ENCODE measurements at places on chromosomes 1 and 21. TPM values are rescaled to one million over a fixed set of nuclear protein-coding genes. Genes with fewer than 3 reads are reported as not detected.

- no peaks in the 10 kb centered on the region for H3K36me3 ChIP-seq
- no peak overlapping the region for H3K4me3 ChIP-seq
- H3K4me1 ChIP-seq: no peaks in the 10 kb centered on the region
- no peak overlapping the region for H3K27ac ChIP-seq
Observed at GRCh38 chr1:39091845-39092645, 65.9 kb downstream of the NDUFS5 start.

- peaks cover 4% of the 10 kb centered on the region for H3K4me1 ChIP-seq
- no peaks in the 10 kb centered on the region for H3K27me3 ChIP-seq
- peak overlapping the region; percentile 61 for H3K4me3 ChIP-seq
- no peak for DNase-seq
- H3K27ac ChIP-seq: peak overlapping the region; percentile 90
- no peaks in the 10 kb centered on the region for H3K36me3 ChIP-seq
Observed at GRCh38 chr1:11935057-11935412, 518 bp downstream of the PLOD1 start.

GRCh38 chr21:42343963-42344510 lies 6.8 kb downstream of the TFF2 start:
- no peaks in the 10 kb centered on the region for H3K4me1 ChIP-seq
- H3K27me3 ChIP-seq: no peaks in the 10 kb centered on the region
- H3K4me3 ChIP-seq: no peak overlapping the region
- no peak for DNase-seq

GRCh38 chr21:32812035-32812434 lies 40.5 kb upstream of the PAXBP1 start:
- H3K27me3 ChIP-seq: no peaks in the 10 kb centered on the region
- no peak overlapping the region for H3K27ac ChIP-seq
- DNase-seq: no peak
- H3K4me3 ChIP-seq: no peak overlapping the region

DNA sequence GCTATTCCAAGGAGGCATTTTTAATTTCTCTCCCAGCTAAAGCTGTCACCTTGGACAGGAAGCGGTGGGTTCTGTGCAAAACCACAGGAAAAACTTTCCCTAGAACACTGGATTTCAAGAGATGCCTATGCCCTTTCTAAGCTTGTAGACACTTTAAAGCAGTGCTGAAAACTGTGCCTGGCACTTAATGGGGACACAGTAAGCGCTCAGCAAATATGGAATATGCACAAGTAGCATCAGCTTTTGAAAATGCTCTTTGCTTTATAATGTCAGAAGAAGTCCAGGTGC lies 50.9 kb upstream of the TARBP1 start:
- H3K4me3 ChIP-seq: no peak overlapping the region
- DNase-seq: no peak
- peak overlapping the region; percentile 98 for H3K27ac ChIP-seq
- no peaks in the 10 kb centered on the region for H3K27me3 ChIP-seq
- H3K4me1 ChIP-seq: peaks cover 8% of the 10 kb centered on the region

GRCh38 chr1:3821004-3821403 lies 24.7 kb upstream of the LRRC47 start:
- H3K4me3 ChIP-seq: no peak overlapping the region
- H3K27me3 ChIP-seq: no peaks in the 10 kb centered on the region
- no peak for DNase-seq
- no peaks in the 10 kb centered on the region for H3K36me3 ChIP-seq
- H3K4me1 ChIP-seq: no peaks in the 10 kb centered on the region
- no peak overlapping the region for H3K27ac ChIP-seq

DNA sequence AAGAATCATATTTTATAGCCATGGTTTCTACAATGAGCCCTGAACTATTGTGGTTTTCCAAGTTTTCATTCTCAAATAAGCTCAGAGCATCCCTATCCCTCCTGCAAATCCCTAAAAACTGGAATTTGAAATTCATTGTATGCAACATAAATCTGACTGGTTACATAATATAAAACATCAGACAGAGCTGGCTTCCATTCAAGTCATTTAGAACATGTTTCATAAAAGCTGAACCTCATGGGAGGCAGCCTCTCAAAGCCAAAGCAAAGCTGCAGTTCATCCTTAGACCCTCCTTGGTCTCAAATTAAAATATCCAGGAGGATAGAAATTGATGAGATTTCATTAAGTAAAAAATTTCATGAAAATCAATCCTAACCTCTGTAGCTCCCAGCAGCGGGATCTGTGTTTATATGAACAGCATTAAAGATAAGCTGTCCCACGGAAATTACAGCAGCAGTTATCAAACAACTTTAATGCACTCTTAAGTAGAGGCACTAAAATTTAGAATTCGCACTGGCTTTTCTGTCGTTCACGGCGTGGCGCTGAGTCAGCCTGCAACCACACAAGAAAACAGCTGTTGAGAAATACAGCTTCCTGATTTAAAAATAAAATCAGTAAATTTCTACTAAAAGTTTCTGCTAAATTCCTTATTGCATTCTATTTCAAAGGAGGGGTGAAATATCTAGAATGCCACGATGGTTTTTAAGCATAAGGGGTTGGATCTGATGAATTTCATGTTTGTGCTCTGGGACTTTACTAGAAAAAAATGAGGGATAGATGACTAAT lies 99.9 kb upstream of the TIAM1 start:
- H3K4me1 ChIP-seq: no peaks in the 10 kb centered on the region
- no peaks in the 10 kb centered on the region for H3K36me3 ChIP-seq
- no peak for DNase-seq
- no peaks in the 10 kb centered on the region for H3K27me3 ChIP-seq

DNA sequence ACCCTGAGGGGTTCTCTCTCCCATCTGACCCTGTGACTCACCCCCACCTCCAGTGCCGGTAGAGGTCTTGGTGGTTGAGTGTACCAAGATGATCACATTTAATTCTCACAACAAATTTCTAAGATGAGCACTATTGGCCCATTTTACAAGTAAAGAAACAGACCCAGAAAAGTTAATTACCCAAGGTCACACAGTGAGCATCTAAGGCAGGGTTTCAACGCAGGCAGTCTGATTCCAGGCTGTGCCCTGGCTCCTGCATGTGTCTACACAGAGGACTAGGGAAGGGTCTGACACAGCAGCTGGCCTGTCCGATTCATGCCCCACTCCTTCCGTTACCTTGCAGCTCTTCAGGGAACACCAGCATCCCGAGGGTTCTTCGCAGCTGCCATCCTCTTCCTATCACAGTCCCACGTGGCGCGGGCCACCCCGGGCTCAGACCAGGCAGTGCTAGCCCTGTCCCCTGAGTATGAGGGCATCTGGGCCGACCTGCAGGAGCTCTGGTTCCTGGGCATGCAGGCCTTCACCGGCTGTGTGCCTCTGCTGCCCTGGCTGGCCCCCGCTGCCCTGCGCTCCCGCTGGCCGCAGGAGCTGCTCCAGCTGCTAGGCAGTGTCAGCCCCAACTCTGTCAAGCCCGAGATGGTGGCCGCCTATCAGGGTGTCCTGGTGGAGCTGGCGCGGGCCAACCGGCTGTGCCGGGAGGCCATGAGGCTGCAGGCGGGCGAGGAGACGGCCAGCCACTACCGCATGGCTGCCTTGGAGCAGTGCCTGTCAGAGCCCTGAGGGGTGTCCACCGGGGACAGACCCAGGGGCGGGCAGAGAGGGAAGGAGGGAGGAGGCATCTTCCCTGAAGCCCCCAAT lies 7.5 kb downstream of the NCDN start:
- no peaks in the 10 kb centered on the region for H3K36me3 ChIP-seq
- H3K27me3 ChIP-seq: no peaks in the 10 kb centered on the region
- DNase-seq: no peak
- no peak overlapping the region for H3K4me3 ChIP-seq

DNA sequence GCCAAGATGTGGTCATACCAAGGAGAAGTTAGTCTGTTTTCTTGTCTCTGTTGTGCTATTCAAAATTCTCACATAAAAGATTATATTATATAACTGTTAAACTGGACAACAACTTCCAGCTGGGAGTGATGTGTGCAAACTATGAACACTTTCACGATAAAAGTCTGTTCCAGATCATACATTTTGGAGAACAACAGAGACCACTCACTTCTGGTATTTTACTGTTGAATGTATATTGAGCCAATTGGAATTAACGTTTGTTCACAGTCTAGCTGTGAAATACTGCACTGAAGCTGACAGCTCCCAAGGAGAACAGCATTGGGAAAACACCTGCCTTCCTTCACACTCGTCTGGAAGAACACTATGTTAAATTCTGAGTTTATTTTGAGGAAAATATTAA lies 860 bp upstream of the SHCBP1L start:
- H3K27me3 ChIP-seq: peaks cover 11% of the 10 kb centered on the region
- no peak overlapping the region for H3K27ac ChIP-seq
- no peak overlapping the region for H3K4me3 ChIP-seq
- H3K4me1 ChIP-seq: no peaks in the 10 kb centered on the region

- no peak overlapping the region for H3K4me3 ChIP-seq
- no peak for DNase-seq
- H3K27me3 ChIP-seq: no peaks in the 10 kb centered on the region
- H3K36me3 ChIP-seq: no peaks in the 10 kb centered on the region
- no peaks in the 10 kb centered on the region for H3K4me1 ChIP-seq
Observed at GRCh38 chr1:213415691-213416380, 364.8 kb downstream of the RPS6KC1 start.

DNA sequence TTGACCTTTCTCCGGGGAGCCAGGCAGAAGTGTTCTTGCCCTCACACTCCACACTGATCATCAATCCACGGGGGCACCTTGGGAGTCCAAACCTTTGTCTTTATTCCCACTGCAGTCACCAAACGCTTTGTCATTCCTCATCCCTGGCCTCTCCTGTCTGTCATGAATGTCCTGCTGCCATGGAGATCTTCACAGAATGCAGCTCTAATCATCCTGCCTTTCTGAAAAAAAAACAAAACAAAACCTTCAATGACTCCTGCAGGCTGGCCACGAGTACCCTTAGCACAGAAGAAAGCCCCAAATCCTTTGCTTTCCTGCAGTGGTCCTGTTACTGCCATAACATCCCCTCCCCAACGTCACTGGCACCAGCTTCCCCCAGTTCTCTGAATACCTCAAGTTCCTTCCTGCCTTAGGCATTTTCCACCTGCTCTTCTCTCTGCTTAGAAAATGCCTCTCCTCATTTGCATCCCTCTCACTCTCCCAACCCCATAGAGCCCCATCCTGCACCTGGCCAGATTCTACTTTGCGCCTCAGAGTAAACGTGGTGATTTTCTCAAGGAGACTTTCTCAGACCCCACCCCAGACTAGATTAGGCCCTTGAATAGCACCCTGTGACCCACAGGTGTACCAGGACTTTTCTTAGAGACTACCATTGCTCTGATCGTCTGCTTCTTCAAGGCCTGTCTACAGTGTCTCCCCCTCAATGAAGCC lies 131.2 kb downstream of the AK5 start:
- H3K4me3 ChIP-seq: no peak overlapping the region
- no peak overlapping the region for H3K27ac ChIP-seq
- H3K27me3 ChIP-seq: no peaks in the 10 kb centered on the region
- H3K4me1 ChIP-seq: no peaks in the 10 kb centered on the region

WDR64 gene
- total RNA-seq: not detected

- no peaks in the 10 kb centered on the region for H3K4me1 ChIP-seq
- no peaks in the 10 kb centered on the region for H3K36me3 ChIP-seq
- H3K4me3 ChIP-seq: no peak overlapping the region
- H3K27me3 ChIP-seq: no peaks in the 10 kb centered on the region
- no peak overlapping the region for H3K27ac ChIP-seq
- DNase-seq: peak; percentile 51
Observed at GRCh38 chr1:176073524-176074157, 133.4 kb downstream of the COP1 start.

- H3K4me3 ChIP-seq: no peak overlapping the region
- no peak for DNase-seq
- H3K27ac ChIP-seq: no peak overlapping the region
- H3K27me3 ChIP-seq: no peaks in the 10 kb centered on the region
- H3K4me1 ChIP-seq: no peaks in the 10 kb centered on the region
Observed at GRCh38 chr1:188825471-188825870, 1652.2 kb downstream of the BRINP3 start.

DNA sequence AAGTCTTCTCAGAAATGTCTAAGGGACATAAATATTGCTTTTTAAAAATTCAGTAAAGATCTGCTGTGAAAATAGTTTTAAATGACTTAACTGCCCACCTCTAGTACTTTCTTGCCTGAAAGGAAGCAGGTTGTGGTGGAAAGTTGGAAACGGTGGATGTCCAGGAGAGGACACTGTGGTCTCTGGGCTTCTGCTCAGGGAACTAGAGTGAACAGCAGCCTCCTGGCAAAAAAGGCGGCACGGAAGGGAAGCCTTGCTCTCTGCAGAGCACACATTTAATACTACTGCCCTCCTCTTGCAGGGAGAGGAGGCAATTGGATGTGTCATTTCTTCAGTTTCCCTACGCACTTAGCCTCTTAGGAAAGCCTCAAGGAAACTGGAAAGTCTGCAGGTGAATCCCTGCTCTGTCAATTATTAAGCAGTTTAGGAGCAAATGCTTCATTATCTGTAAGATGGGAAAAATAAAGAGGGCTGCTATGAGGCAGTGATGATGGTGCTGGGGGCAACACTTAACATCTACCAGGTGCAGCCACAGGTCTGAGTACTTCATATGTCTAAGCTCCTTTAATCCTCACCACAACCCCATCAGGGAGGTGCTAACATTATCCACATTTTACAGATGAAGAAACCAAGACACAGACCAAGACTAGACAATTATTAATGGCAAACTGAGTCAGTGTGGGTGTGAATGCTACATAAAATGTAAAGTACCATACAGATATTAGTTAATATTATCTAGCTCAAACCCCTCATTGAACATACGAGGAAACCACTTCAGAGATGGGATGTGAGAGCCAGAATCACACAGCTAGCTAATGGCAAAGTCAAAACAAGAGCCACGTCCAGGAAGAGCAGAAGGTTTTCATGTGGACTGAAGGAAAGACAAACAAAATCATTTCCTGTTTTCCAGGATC lies 108.9 kb upstream of the ADAR start:
- H3K36me3 ChIP-seq: no peaks in the 10 kb centered on the region
- DNase-seq: peak; percentile 76
- H3K27me3 ChIP-seq: no peaks in the 10 kb centered on the region
- no peaks in the 10 kb centered on the region for H3K4me1 ChIP-seq
- no peak overlapping the region for H3K4me3 ChIP-seq

CYP4A11 gene
- not detected for total RNA-seq

GRCh38 chr1:56920591-56921001 lies 45.2 kb downstream of the C8B start:
- no peaks in the 10 kb centered on the region for H3K4me1 ChIP-seq
- H3K4me3 ChIP-seq: no peak overlapping the region
- no peaks in the 10 kb centered on the region for H3K27me3 ChIP-seq
- H3K27ac ChIP-seq: no peak overlapping the region
- no peaks in the 10 kb centered on the region for H3K36me3 ChIP-seq
